Femur (tissue), 1 donor: ENCODE measurements at places on chromosomes 6 and 20.

DNA sequence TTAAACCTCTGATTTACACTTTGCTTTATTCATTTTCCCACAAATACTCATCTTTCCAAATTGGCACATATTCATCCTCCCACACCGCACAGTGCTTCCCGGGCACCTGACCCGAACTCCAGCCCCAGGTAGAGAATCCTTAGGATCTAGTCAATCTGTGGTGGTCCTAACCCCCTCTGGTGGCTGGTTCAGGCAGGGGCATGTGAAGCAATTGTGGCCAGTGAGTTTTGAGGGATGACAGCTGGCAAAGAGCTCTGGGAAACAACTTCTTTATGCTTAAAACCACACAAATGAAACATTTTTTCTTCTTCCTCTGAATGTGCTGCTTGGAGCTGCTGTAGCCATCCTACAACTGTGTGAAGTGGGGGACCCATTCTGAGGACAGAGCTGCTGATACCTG lies 54.7 kb downstream of the ELOVL5 start:
- DNase-seq: peak; percentile 28

- DNase-seq: no peak
Observed at GRCh38 chr6:20092071-20092566, 120.2 kb downstream of the MBOAT1 start.

DNA sequence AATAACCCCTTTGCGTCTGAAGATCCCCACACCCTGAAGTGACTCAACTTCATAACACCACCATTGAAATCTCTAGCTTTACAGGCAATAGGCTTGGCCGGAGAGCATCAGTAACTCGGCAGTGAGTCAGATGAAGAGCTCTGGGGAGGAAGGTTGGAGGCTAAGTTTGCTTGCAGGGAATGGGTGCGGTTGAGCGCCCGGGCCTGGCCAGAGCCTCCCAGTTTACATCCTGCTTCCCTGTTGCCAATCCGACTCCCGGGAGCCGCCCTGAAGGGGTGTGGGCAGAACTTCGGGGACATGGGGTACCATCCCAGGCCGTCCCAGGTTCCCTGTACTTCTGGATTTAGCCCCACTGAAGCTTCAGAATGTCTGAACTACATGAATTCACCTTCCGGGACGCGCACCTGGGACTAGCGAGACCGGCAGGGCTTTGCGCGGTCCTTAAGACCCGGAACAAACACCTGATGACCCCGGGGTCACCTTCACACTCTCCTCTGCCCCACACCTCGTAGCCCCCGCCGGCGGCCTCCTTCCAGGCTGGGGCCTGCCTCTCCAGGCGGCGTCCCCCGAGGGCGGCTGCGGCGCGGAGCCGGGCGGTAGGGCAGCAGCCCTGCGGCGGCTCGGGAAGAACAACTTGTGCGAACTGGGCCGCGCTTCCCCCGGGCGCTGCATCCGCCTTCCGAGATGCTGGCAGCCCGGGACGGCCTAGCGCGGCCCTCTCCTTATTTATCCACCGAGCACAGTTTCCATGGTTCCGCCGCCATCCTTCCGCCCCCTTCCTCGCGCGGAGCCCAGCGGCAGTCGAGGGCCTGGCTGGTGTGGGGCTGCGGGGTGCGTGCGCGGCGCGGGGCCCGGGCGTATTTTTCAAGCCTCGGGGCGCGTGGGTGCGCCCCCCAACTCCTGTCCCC lies 56.6 kb upstream of the RREB1 start:
- DNase-seq: peak; percentile 66

GRCh38 chr6:139475241-139475640 lies 100.8 kb upstream of the CITED2 start:
- no peak for DNase-seq

DNA sequence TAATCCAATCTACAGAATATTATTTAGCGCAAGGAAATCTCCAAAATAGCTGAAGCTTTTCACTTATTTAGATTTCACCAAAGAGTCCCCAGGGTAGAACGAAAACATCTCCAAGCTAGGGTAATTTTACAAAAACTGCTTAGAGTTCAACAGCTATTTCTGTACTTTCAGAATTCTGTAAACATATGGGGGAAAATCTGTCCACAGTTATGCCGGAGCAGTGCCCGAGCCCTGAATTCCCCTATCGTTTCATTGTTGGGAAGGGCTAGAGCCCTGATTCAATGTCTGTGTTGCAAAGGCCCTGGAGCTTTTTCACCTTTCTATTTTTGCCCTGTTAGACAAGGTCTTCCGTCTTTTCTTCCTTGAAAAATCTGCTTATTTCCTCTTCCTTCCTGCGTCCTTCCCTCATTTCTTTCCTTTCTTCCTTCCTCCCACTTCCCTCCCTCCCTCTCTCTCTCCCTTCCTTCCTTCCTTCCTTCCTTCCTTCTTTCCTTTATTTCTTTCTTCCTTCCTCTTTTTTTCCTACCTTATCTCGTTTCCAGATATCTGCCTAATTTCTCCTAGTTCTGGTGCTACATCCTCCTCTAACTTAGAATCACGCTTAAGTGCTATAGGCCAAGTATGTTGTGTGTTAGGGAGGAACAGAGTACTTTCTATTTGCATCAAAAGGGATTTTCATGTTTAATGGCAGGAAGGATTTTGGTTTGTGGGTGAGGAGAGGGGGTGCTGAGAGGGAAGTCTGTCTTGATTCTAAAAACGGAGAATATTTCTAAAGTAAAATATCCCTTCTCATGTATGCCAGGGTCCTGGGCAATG lies 122.5 kb upstream of the BMP2 start:
- DNase-seq: no peak

GRCh38 chr20:51042657-51043247 lies 19.8 kb upstream of the KCNG1 start:
- DNase-seq: no peak

DNA sequence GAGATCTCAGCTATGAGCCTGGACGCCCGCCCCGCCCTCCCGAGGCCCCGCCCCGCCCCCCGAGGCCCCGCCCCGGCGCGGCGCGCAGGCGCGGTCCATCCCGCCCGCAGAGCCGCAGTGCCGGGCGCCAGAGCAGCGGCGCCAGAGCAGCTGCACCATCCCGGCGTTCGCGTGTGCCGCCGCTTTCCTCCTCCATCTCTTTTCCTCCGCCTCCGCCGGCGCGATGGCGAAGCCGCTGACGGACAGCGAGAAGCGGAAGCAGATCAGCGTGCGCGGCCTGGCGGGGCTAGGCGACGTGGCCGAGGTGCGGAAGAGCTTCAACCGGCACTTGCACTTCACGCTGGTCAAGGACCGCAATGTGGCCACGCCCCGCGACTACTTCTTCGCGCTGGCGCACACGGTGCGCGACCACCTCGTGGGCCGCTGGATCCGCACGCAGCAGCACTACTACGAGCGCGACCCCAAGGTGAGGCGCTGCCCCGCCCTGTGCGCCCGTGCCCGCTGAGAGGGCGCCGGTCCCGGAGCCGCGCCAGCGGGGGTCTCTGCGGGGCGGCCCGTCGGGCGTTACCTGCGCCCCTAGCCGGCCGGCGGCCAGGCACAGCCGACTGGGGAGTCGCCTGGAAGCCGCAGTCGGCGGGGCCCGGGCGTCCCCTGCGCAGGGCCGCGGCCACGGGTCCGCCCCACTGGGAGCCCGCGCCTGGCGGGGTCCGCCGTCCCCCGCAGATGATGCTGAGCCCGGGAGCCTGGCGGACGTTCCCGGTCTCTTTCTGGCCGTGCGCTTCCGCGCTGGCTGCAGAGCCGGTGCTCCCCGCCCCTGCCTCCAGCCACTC lies at the start of gene PYGB:
Gene PYGB, plus strand, starts transcription at position 130 of the 830 bp plus-strand sequence. Its CDS starts 94 bp downstream, at position 224.
- DNase-seq: peak; percentile 89

GRCh38 chr6:35238843-35239289 lies 20.7 kb upstream of the ZNF76 start:
- DNase-seq: peak; percentile 57

- no peak for DNase-seq
Observed at GRCh38 chr20:39283464-39283863, 321.3 kb downstream of the DHX35 start.

DNA sequence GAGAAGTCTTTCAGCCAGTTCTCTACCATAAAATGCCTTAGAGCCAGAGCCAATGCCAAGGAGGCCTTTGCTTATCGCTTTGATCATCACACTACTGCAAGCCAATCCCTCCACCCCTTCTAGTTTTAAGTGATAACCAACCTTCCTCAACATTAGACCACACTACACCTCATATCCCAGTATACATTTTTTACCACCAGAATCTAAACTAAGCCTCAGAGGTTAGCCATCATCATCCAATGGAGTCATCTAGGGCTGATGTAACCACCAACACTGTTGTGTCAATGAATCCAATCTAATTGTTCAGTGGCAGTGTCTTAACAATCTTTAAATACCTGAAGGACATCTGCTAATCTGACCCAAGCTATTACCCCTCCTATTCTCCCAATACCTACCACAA lies 6.4 kb downstream of the ZUP1 start:
- no peak for DNase-seq

DNA sequence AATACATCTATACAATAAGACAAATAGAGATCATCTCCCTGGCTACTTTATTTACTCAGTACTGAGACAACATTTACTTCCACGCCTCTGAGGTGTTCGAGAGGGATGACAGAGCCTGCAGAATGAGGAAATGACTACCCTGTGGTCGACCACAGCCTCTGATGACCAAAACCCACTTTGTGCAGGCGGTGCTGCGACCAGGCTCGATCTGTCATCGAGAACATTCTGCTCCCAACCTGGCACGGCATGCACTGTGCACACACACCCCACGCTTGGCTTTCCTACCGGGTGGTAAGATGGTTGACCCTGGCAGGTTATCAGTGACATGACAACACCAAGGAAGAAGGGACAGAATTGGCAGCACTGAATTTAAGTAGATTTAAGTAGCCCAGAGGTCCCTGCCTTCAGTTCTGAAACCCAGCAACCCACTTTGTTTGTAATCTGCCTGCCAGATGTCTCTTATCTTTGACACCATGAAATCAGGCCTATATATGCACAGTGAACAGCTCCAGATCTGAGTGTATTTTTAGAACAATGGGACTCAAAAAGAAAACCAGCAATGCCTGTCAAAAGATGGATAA lies 42.6 kb downstream of the TTI1 start:
- peak; percentile 54 for DNase-seq

GRCh38 chr6:30066082-30066481 lies 916 bp upstream of the PPP1R11 start:
- DNase-seq: no peak

DNA sequence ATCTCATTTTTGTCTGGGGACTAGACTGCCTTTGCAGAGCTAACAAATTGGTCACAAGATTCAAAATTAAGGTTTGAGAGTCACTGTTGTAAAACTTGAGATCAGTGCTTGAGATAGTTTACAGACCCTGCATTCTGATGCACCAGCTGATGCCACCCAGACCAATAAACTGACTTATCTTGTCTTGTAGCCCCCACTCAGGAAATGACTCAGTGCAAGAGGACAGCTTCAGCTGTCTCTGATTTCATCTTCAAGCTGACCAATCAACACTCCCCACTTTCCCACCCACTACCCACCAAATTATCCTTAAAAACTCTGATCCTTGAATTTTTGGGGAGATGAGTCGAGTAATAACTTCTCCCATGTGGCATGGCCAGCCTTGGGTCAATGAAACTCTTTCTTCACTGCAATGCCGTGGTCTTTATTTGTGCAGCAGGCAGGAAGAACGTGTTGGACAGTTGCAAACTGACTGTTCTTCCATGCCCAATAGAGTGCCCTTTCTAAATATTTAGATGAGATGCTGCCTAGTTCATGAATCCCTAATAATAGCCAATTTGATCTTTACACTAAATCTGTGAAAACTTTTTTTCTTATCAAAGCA lies 48.3 kb upstream of the PROKR2 start:
- DNase-seq: no peak

GRCh38 chr6:159440349-159440748 lies 252.7 kb downstream of the SOD2 start:
- DNase-seq: peak; percentile 46

DNA sequence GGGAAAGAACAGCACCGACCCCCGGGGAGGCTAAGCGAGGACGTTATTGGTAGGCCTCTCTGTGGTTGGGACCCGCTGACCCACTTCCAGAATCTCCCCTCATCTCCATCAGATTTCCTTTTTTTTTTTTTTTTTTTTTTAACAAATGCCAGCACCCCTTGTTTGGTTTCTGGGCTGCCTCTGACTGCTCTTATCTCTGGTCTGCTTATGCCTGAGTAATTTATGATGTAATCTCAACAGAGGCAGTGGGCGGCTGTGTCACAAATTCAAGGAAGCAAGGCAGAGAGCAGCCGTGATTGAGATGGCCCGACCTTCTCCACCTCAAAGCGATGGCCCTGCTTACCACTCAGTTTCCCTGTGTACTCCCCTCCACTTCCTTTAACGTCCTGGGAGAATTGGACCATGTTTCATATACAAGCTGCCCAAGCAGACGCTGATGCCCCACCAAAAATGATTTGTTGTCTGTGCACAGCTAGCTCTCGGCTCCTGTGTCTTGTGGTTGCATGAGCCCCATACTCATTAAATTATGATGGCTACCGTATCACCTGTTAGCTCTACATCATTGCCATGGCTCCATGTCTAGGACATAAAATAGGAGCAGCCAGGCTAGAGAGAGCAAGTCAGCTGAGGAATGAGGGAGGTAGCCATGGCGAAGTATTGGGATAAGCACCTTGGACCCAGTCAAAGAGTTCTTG lies 98.1 kb downstream of the ZNF217 start:
- no peak for DNase-seq

DNA sequence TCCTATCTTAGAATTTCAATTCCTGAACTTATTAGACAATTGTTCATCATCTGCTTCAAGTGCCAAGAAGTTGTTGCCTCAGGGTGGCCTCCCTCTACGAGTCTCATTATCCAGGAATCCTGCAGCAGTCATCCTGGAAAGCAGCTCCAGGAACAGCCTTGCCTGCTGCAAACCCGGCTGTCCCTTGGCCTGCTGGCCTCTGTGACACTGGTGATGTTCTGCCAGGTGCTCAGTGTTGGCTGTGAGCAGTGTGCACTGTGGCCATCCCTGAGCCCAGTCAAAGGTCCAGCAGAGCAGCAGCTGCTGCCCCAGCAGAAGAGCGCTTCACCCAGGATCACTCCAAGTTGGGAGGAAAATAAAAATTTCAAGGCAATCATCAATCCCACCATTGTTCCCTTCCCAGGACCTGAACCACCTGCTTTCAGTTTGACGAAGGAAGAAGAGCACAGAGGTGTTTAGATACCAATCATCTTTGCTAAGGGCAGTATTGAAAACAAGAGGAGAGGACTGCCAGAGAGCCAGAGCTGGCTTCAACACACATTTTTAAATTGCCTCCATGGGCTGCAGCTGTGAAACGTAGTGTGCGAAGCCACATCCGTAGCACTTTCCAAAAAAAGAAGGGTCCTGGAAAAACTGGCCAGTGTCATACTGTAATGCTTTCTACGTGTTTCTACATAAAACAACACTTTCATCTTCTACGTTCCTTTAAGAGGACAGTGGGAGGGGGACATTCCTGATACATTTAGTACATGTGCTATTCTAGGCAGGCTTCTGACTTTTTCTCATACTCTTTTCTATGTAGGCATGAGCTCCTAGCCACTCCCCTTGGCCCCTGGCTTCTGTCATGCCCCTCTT lies 7.2 kb upstream of the FAM50B start:
- peak; percentile 55 for DNase-seq

GRCh38 chr6:154356690-154357089 lies at the start of gene IPCEF1:
IPCEF1 (minus strand) TSS chr6:154356803; CDS start chr6:154265947, 90,856 bp downstream.
- DNase-seq: no peak

- DNase-seq: no peak
Observed at GRCh38 chr6:108175592-108176279, 9.9 kb downstream of the NR2E1 start.
